ENCODE measurements at places on chromosomes 7 and 10.

GRCh38 chr10:9451211-9451773, 1396.8 kb downstream of the GATA3 start:
- no peak for DNase-seq

GRCh38 chr10:45239642-45240041, 75.8 kb downstream of the OR13A1 start:
- no peak for DNase-seq

GRCh38 chr7:9240001-9240400, 806.6 kb downstream of the NXPH1 start:
- DNase-seq = no peak

GRCh38 chr10:21531164-21531563, 2.9 kb upstream of the MLLT10 start:
- no peak for DNase-seq

- DNase-seq = no peak
Observed at GRCh38 chr10:45602082-45602730, 70.4 kb downstream of the ZFAND4 start.

GRCh38 chr10:46239247-46239646, 47.5 kb upstream of the ANTXRL start:
- DNase-seq = no peak

DNA sequence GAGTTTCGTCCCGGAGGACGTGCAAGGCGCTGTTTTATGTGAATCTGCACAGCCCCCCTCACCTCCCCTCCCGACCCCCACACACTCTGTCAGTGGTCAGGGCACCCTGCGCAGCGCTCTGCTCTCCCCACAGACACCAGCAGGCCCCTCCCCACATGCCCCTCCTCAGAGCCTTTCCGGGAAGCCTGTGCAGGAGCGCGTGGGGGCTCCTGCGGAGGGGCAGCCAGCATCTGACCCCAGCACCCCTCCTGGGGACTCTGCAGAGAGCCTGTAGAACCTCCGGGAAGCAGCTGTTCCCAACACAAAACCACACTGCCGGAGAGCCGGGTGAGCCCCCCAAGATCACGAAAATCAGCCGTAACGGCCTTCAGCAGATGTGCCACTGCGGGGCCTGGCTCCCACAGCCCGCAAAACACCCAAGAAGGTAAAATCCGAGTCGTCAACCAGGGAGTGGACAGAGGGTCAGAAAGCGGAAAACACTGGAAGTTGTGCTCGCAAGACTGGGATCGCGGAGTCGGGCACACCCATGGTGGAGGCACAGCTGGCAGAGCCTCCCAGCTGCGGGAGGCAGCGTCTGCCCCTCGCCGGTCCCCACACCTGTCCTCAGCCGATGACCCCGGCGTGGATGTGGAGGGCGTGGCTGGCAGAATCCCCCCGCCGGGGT, 53.8 kb upstream of the PDGFA start:
- DNase-seq = no peak

- DNase-seq = no peak
Observed at GRCh38 chr7:77525231-77525630, 11.9 kb upstream of the PTPN12 start.

DNA sequence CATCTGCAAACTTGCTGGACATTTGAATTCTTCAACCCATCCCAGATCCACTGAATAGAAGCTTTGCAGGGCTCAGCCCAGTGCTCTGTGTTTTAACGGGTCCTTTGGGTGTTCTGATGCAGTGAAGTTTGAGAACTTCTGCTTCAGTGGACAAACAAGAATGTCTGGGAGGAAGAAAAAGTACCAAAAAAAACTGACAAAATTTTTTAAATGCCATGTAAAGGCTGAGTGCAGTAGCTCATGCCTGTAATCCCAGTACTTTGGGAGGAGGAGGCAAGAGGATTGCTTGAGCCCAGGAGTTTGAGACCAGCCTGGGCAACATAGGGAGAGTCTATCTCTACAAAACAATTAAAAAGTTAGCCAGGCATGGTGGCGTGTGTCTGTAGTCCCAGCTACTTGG, 51.8 kb upstream of the FRMD4A start:
- no peak for DNase-seq

GRCh38 chr7:142535123-142535779, 214.0 kb upstream of the PRSS1 start:
- DNase-seq = peak; percentile 30

- peak; percentile 58 for DNase-seq
Observed at GRCh38 chr10:11831520-11831951, 8.4 kb downstream of the PROSER2 start.

DNA sequence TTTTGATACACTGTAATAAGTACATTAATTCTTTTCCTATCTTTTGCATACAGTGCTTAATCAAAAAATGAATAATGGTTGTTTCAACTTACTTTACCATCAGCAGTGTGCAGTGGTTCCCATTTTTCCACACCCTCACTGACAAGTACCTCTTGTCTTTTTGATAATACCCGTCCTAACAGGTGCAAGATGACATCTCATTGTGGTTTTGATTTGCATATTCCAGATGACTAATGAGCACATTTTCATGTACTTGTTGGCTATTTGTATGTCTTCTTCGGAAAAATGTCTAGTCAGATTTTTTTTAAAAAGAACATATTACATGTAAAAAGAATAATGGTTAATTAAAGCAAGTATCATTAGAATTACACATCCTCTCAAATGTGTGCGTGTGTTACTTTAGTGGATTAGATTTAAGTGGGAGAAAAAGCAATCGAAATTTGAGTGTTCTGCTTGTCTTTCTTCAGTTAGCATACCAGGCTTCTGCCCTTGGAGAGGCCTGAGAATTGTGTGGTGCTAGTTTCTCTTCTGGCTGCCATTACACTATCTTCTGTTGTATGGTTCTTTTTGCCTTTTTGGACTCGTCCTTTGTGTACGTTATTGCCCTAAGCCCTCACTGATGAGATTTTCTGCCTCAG, 291.2 kb downstream of the AUTS2 start:
- DNase-seq = no peak

DNA sequence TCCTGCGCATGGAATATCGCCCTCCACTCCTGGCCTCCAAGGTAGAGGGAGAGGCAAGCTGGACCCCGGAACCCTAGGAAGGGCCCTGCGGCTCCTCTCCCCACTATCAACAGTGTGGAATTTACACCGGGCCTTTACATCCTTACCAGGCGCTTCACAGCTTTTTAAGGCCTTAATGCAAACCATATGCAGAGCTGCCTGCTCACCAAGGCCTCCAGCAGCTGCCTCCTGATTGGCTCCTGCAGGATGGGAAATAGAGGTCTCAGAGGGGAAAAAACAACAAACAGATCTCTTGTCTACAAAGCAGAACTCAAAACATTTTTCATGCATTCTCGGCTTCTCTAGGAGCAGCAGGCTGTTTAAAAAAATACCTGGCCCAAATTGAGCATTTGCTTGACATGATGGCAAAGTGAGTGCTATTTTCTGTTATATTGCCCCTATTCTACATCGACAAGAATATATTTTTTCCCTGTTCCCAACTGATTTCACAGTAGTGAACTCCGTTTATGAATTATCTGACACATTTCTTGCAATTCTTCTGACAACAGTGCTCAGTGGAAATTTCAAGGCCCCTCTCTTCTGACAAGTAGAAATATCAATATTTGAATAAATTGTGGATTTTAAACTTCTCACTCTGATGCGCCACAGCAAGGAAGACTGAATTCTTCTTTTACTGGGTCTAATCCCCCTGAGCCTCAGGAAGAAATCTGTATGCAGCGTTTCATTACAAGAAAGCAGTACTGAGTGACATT, 51.7 kb downstream of the EBF3 start:
- DNase-seq = no peak

- no peak for DNase-seq
Observed at GRCh38 chr7:255721-256361, 34.1 kb upstream of the FOXL3 start.

GRCh38 chr7:1970895-1971294, 261.9 kb downstream of the MAD1L1 start:
- DNase-seq = no peak

GRCh38 chr7:134935701-134936100, 50.6 kb upstream of the AGBL3 start:
- DNase-seq = no peak

- DNase-seq = no peak
Observed at GRCh38 chr10:8919280-8919679, 864.8 kb downstream of the GATA3 start.

DNA sequence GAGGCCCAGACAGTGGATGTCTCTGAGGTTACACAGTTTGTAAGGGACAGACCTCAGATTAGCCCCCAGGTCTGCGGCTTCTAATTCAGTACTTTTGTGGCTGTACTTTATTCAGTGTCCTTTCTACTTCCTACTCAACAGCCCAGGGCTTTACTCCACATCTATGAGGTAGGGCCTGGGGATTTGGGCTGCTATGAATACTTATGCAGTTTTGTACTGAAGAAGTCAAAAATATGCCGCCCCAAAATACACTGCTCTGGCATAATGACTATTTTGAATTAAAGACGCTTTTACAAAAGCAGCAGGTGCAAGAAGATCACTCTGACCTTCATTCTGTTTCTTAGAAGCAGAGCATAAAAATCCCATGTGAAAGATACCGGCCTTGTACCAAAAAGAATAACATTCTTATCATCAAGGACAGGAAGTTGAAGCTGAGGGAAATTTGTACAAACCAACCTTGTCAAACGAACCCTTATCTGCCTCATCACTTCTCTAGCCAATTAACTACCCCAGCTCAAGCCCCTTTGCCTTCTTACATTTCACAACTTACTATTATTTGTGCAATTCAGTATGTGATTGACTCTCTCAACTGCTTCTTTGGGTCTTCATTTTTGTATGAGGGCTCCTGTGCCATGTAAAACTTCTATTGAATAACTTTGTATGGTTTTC, 26.1 kb upstream of the TRUB1 start:
- DNase-seq = no peak

DNA sequence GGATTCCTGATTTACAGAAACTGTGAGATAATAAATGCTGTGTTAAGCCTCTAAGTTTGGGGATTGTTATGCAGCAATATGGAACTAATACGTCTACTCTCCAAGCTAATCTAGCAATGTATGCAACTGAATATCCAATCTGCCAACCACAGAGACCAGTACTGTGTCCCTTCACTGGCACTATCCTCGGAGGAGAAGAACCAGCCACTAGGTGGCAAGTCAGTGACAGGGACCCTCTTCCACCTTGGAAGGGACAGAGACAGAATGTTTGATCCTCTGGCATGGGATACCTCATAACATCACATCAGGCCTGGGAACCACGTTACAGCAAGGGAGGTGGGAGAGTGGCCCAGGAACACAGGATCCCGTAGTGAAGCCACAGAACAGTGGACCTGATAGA, 96.4 kb downstream of the CREM start:
- DNase-seq = no peak

- DNase-seq = no peak
Observed at GRCh38 chr7:5420067-5420880, 3.4 kb downstream of the TNRC18 start.

DNA sequence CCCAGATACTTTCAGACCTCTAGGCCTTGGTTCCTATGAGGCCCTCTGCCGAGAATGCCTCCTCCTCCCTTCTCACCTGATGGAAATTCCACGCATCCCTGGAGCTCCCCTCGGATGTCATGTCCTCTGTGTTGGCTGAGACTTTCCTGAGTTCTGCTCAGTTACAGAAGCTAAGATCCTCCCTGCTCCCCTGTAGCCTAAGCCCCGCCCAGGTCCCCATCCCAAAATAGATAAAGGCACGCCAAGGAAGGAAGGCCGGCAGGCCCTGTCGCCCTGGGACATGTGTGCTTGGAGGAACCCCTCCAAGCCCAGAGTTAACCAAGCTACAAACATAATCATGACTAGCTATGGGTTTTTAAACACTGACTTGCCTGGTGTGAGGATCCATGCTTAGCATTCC, 123.5 kb downstream of the SORBS1 start:
- DNase-seq = no peak

DNA sequence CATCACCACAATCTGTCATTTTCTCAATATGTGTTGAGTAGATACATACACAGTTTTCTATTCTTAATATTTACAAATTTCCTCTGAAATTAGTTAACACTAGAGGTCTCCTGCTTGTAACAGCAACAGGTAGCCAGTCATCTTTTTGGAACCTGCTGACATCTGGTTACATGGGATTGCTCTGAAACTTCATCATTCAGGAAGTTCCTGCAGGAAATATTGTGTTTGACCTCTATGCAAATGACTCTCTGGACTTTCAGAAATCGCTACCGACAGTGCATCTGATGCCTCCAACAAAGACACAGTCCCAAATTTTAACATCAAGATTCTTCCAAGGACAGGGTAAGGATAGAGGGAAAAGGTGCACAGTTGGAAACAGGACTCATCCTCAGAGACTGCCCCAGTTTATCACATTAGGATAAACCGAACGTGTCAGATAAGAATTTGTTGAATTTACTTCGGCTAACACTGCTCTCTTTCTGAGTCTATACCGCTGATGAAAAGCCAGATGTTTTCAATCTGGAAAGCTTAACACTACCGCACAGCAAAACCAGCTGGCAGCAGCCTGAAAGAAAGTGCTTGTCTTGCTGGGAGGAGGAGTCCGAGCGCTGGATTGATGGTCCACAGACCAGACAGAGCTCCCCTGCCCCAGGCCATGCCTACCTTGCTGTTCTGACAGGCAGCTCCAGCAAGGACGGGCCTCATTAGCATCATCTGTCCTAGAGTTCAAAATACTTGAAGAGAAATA, 633.4 kb downstream of the PARD3 start:
- no peak for DNase-seq

DNA sequence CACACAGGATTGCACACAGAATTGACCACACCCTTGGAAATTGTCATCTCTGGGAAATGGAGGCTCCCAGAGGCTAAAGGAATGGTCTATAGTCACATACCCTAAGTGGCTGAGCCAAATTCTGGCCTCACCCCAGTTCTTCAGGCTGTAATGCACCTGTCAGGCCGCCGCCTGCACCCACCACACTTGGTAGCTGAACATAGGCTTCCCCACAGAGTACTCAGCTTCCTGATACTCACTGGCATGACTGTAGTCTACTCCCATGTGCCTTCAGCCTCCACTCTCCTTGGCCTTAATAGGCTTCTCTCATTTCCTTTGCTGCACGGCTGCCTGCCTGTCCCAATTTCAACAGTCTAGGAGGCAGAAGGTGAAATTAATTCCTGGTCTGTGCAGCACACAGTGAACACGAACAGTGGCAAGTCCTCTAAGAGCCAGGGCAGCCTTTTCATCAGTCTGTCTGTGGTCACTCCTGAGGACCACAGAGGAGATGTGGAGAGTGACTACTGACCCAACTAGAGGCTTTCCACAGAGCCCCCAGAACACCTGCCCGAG, 42.5 kb downstream of the NUDCD3 start:
- DNase-seq = no peak

GRCh38 chr7:46153951-46154787, 233.1 kb upstream of the IGFBP3 start:
- peak; percentile 61 for DNase-seq

DNA sequence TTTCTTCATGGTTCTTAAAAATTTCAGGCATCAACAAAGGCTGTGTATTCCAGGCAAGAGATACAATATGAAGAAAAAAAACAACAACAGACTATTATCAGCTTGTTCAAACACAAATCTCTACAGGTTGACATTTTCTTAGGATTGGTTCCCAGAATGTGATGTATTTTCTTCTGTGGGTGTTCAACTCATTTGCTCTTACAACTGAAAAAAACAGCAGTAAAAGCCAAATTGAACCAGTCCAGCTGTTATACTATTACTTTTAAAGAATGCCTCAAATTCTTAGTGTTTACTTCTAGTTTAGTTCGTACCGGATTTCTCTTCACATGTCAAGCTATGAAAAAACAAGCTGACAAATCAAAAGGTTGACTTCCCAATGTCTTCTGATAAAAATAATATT, 60.7 kb downstream of the CNTNAP2 start:
- DNase-seq = no peak
